AG20443 (cell line): ENCODE measurements at places on chromosomes 3 and 15.

- no peak for DNase-seq
These were observed 1.1 kb downstream of the MRPL47 start for GRCh38 chr3:179603321-179603720.

GRCh38 chr3:181176601-181177000, 187.1 kb upstream of the DNAJC19 start:
- peak; percentile 29 for DNase-seq

GRCh38 chr15:49279521-49280456, 109.7 kb downstream of the GALK2 start:
- no peak for DNase-seq

GRCh38 chr3:185631508-185632206, 45.6 kb downstream of the SENP2 start:
- no peak for DNase-seq

DNA sequence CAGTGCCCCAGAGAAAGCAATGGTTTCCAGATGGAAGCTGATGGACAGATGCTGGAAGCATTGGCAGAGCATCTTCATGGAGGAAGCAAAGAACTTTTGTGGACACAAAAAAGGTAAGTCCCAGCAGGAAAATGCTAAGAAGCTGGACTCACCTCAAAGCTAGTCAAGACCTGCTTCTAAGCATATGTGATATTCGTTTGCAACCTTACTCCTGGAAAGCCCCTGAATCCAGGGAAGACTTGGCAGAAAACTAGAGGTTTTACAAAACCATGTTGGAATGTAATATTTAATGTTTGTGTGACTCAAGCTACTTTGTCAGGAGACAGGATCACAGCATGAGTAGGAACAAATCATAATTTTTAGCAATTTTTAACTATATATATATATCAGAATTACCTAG, 288.2 kb downstream of the BCHE start:
- no peak for DNase-seq

DNA sequence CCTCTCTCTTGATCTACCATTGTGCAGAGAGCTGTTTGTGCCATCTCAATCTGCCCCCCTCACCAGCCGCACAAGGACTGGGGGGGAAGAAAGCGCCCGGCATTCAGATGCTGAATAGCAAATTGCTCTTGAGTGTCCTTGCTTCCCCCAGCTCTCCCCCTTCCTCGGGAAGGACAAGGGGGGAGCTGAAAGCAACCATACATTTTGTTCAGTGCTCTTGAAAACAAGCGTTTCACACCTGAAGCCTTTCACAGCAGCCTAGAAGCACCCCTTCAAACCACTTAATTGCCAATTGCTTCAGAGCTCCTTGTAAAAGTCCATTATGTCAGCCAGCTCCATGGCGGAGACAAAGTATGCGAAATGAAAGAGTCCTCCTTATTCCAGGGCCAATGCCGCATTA, 540.1 kb downstream of the NR2F2 start:
- DNase-seq: no peak

- peak; percentile 80 for DNase-seq
These were observed 16.6 kb downstream of the EPB42 start for GRCh38 chr15:43204016-43204901.
